T-helper 22 cell (primary cell): ENCODE measurements at places on chromosomes 3 and 15.
A peak's percentile ranks its signal among the peaks of the same experiment; 100 is the strongest.

DNA sequence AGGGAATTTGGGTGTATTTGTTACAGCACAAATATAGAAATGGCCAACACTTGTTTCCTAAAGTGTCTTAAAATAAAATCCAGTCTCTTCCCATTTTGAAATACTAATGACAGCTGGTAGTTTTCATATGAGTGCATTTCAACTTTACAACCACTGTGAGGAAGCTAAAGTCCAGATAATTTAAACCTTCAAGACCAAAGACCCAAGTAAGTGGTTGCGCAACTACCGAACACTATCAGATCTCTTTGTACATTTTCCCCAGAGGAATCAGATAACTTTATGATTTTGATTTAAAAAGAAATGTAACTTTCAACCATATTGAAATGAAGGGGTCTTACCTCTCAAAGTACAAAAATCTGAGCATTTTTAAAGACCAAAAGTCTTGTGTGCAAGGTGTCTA lies 14.3 kb downstream of the BCL2L10 start:
- DNase-seq: no peak

DNA sequence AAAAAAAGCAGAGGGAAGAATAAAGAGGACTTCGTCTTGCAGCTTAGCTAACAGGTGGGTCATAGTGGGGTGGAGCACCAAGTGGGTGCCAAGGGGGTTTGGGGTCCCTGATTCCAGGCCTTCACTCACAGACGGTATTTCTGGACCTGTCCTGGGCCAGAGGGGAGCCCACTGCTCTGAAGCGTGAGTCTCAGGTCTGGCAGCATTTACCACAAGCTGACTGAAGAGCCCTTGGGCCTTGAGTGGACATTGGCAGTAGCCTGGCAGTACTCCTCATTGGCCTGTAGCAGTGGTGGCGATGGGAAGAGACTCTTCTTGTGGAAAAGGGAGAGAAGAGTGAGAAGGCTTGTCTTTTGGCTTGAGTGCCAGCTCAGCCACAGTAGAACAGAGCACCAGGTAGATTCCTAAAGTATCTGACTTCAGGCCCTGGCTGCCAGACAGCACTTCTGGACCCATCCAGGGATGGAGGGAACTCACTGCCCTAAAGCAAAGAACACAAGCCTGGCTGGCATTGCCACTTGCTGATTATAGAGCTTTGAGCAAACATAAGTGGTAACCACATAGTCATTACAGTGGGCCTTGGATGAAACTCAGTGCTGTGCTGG lies 72.9 kb downstream of the GLDN start:
- DNase-seq: no peak

GRCh38 chr3:47404955-47405790 lies 24.4 kb downstream of the PTPN23 start:
- DNase-seq: no peak

GRCh38 chr3:52055537-52056351 lies 627 bp downstream of the DUSP7 start:
- peak; percentile 20 for DNase-seq

DNA sequence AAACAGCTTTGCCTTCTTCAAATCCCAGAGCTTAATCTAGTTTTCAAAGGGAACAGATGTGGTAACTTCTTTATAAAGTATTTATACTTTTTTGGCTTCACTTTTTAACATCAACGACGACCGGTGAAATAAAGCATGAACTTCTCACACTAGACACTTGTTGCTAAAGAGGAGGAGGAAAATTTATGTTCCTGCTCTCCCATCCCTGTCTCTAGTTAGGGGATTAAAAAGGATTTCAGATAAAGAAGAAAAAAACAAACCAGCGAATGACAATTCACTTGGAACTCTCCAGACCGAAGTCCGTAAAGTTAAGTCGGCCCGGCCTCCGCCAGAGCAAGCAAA lies 672 bp downstream of the NEDD4 start:
- no peak for DNase-seq
